ENCODE measurements at places on chromosomes 3 and 15.

- DNase-seq, result no peak
Observed at GRCh38 chr3:114623420-114624046, 329.7 kb downstream of the TIGIT start.

GRCh38 chr15:37098468-37099318 lies 1.7 kb downstream of the MEIS2 start:
- DNase-seq, result no peak

DNA sequence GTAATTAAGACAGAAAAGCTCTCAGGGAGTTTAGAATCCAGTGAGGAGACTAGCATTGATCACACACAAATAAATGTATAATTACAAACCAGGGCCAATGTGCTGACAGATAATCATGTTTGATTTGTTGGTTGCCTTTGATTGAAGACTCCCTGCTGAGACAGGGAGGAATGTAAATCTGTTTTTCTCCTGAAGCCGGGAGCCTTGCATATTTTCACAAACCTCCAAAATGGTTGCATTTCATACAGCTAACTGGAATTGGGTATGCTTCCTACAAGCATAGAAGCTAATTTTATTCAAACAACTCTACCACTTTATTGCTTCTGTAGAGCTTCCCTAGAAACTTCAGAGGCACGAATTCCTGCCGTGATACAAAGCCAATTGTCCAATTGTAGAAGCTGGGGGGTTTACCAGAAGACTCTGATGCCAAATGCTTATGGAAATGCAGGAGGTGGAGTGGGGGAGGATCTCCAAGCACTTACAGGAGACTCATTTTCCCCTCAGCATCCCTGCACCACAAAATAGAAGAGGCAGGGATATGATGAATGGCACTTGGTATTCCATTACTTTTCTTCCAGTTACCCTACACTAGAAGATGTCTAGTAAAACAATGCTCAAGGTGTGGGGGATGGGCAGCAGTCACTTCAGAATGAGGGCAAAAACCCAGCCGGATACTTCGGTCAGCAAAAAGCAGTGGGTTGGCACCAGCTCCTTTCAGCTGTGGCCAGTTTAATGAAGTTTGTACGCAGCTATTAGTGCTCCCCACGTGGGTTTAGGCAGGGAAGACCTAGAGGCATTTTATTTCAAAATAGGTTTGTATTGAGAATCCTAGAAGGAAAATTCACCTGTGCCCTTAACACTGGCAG lies 11.4 kb upstream of the MEX3B start:
- DNase-seq, result no peak

- DNase-seq, result no peak
Observed at GRCh38 chr15:55222588-55222987, 25.8 kb upstream of the RSL24D1 start.

- no peak for DNase-seq
Observed at GRCh38 chr15:64633332-64633731, 142.1 kb downstream of the RBPMS2 start.

DNA sequence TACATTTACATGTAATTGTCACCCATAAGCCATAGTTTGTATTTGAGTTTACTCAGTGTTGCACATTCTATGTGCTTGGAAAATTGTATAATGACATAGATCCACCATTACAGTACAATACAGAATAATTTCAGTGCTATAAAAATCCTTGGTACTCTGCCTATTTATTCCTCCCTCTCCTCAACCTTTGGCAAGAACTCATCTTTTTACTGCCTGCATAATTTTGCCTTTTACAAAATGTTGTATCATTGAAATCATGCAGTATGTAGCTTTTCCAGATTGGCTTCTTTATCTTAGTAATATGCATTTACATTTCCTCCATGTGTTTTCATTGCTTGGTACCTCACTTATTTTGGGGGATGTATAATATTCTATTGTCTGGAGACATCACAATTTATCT lies 786.9 kb upstream of the SEMA6D start:
- no peak for DNase-seq

- DNase-seq, result no peak
Observed at GRCh38 chr3:11015369-11015768, 22.8 kb downstream of the SLC6A1 start.

- DNase-seq, result no peak
Observed at GRCh38 chr3:77204788-77205187, 164.9 kb downstream of the ROBO2 start.

- DNase-seq, result no peak
Observed at GRCh38 chr3:4904811-4905695, 74.2 kb upstream of the BHLHE40 start.

DNA sequence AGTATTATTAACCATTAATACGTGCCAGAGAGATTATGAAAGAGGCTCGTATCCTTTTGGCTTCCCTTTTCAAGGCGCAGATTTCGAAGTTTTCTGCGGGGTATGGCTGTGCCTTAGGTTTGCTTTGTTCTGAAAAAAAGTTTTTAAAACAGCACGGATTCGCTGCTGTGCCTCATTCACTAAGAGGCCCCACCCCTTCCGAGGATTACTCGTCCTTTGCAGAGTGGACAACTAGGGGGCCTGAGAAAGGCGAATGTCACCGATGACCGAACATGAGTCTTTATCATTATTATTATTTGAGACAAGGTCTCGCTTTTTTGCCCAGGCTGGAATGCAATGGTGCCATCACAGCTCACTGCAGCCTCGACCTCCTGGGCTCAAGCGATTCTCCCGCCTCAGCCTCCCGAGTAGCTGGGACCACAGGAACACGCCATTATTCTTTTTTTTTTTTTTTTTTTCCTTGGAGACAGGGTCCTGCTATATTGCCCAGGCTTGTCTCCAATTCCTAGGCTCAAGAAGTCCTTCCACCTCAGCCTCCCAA lies 684 bp upstream of the RPS27L start:
- DNase-seq, result no peak

- no peak for DNase-seq
Observed at GRCh38 chr15:56754772-56755370, 21.6 kb upstream of the ZNF280D start.

DNA sequence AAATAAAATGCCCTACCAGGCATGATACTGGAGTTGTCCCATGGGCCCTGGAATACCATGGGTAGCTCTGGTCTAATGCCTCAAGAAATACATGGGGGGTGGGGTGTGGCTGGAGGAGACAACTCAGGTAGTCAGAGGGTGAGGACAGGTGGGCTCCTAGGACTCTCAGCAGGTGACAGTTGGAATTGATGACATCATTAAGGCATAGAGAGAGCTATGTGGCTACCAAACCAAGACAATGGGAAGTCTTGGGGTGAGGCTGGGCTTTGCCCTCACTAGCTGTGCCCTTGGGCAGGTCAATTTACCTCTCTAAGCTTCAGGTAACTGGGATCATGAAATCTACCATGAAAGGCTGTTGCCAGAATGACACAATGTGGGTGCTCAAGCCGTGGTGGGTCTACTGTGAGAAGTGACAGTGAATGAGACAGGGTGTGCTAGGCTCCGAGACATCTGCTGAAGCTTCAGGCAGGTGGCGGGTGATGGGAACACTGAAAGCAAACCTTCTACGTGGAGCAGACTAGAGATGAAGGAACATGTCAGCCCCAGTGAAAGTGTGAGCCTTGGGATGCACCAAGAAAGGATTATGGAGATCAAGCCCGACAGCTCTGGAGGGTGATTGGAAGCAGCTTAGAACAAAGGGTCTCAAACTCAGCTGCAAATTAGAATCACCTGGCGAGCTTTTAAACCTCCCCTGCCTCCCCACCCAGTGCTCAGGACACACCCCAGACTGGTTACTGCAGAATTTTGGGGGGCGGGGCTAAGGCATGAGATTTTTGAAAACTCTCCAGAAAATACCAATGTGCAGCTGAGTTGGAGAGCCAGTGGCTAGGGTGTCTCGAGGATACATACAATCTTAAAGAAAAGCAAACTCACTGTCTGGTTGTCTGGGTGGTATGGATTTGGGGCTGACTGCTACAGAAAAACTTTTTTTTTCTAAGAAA lies 21.5 kb downstream of the SLC6A20 start:
- no peak for DNase-seq

GRCh38 chr15:33671456-33671855 lies 296.8 kb upstream of the CHRM5 start:
- no peak for DNase-seq

DNA sequence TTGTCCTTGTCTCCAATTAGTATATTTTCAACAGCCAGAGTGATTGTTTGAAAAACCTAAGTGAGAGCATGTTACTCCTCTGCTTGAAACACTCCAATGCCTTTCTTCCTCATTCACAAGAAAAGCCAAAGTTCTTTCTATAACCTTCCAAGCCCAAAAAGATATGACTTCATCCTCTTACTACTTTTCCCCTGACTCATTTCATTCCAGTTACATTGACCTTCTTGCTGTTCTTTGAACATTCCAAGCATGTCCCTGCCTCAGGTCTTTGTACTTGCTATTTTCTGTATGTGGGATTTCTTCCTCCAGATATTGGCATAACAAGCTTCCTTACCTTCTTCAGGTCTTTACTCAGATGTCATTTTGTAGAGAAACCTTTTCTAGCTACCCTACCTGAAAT lies 28.3 kb downstream of the EHHADH start:
- DNase-seq, result no peak

DNA sequence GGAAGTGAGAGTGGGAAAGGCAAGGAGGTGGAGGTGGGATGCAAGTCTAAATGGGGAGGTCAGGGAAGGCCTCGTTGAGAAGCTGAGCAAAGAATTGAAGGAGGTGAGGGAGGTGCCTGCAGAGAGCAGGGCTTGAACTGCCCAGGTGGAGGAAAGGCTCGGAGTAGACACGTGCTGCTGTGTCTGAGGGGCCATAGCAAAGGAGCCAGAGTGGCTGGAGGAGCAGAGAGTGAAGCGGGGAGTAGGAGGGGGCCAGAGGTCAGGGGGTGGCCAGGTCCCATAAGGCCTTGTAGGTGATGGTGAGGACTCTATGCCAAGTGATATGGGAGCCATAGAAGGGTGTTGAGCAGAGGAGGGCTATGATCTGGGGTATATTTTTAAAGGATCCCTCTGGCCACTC lies 21.4 kb upstream of the HRH1 start:
- DNase-seq, result no peak

- DNase-seq, result no peak
Observed at GRCh38 chr3:124767691-124768090, 37.4 kb downstream of the UMPS start.

DNA sequence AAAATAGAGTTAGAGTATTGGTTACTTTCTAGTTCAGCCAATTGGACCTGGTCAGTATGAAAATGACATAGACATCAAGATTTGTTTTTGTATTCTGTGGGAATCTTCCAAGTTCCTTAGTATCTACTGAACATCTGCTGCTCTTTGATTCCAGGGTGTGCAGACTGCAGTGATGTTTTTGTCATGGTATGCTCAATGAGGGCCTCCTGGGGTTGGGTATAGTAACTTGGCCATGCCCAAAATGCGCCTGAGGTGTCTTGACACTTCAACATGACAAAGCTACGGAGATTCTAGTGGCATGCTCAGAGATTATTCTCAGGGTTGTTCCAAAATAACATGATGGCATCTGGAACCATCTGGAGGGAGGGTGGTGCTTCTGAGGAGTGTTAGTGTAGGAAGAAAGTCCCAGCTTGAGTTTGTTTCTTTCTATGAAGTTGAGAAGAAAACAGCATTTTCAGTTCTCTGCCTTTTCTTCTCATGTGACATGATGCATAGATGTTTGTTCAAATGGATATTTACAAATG lies 313.5 kb upstream of the TBL1XR1 start:
- DNase-seq, result no peak

GRCh38 chr15:100735129-100736053 lies 133.0 kb downstream of the ASB7 start:
- DNase-seq, result no peak

DNA sequence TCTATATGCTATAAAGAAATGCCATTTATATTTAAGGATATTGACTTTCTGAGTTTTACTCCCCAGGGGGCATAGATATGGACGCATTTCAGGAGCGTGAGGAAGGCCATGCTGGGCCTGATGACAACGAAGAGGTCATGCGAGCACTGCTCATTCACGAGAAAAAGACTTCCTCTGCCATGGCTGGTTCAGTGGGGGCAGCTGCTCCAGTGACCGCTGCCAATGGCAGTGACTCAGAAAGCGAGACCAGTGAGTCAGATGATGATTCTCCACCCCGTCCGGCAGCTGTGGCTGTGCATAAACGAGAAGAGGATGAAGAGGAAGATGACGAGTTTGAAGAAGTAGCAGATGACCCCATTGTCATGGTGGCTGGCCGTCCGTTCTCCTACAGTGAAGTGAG lies 38.4 kb downstream of the GTF2E1 start:
- DNase-seq, result no peak

- DNase-seq, result no peak
Observed at GRCh38 chr3:14949126-14949525, 1.7 kb downstream of the NR2C2 start.

DNA sequence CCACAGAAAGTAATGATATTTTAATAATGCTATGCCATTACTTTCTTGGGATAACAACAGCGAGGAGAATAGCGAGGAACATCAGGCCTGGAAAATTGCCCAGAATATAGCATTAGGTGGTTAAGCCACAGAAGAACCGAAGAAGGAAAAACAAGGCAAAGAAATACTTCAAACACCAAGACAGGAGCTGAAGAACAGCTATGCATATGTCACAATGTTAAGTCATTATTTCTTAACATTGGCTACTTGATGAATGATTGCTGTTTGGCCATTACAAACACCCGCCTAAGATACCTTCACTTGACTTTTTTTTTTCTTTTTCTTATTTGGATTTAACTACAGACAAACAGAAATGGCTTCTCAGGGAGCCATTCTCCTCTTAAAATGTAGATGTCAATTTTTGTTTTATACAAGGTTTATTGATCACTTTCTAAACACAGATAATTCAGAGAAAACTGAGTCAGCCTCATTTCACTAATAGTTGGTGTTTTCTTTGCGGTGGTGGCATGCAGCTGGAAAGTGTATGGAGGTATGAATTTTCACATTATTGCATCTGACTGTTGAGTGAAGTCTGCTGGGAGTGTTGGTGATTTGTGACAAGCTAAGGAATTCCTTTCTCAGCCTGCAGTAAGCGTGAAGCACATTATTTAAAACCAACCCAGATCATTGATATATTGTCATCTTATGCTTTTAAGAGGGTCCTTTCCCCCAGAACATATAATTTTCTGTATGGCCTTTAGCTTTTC lies 705.7 kb upstream of the NR2F2 start:
- DNase-seq, result no peak

DNA sequence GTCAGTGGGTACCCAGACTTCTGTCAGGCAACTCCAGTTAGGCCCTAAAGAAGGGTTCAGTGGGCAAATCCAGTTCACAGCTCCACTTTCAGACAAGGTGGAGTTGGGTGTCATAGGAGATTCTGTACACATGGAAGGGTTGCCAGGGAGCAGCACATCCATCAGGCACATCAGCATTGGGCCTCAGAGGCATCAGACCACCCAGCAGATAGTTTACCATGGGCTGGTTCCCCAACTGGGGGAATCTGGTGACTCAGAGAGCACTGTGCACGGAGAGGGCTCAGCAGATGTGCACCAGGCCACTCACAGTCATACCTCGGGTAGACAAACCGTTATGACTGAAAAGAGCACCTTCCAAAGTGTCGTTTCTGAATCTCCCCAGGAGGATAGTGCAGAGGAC lies 27.2 kb downstream of the SYNM start:
- no peak for DNase-seq

DNA sequence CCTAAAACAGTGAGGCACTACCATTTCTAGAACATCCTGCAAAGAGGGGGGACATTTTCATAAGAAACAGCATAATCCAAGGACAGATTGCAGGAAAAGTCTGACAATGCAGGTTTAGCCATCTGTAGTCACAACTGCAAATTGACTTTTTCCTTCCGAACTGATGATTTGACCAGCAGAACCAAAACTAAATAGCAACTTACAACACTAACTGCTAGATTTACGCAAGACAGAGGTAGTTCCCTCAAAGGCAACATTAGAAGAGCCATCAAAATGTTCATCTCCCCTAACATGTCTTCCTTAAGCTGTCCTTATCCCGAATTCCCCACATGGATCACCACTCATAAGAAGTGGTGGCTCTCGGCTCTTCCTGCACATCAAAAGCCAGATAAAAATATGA lies 129.6 kb downstream of the GADL1 start:
- no peak for DNase-seq
